ENCODE measurements at places on chromosomes 3 and 15.

- no peak for DNase-seq
These were observed 210.0 kb upstream of the TOPAZ1 start for GRCh38 chr3:44031387-44032380.

- no peak for DNase-seq
These were observed 41.9 kb downstream of the CCNL1 start for GRCh38 chr3:157117875-157118654.

DNA sequence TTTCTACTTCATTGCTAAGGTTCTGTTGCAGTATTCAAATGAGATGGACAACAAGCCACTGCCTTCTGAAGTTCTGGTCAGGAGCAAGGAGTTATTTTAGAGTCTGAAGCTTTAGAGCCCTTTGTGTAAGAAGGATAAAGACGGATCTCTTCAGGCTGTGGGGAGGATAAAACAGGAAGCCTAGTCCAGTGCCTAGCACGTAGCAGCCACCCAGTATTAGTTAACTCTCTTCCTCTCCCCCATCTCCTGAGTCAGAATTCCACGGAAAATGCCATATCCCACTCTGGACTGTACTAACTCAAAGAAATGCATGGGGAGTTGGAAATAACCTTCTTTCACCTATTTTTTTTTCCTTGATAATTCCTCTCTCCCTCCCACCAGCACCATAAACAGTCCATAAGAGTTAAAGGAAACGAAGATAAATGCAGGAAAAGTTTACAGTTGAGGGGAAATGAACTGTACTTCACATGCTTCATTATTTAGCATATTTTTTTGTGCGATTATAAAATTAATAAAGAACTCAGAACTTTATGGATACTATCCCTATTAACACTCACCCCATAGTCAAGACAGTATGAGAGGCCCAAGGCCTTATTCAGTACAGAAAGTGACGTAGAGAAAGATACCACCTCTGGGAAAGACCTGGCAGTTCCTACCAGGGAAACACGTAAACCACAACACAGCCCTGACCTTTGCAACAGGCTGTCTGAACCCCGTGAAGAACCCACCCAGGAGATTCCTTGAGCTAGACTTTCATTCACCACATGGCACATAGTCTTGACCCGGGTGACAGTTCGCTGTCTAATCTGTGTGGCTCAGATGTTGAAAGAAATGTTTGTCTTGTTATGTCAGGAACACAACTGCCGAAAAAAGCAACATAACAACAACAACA lies 9.2 kb downstream of the IGF2BP2 start:
- no peak for DNase-seq

- no peak for DNase-seq
These were observed 10.5 kb downstream of the GABRG3 start for GRCh38 chr15:26981492-26981891.

DNA sequence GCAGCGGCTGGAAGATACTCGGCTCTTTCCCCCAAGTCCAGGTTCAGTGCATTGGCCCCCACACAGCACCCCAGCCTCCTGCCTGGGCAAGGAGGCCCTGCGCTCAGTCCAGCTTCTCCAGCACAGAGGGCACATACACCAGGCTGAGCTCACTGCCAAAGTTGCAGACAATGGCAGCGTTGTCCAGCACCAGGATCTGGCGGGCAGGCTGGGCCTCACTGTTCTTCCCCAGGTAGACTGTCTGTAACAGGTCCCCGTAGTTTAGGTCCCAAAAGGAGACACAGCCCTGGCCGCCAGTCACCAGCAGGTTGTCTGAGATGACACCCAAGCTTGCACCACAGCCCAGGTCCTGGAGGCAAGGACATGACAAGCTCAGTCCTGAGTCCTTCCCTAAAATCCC lies 32.9 kb downstream of the PTPN23 start:
- DNase-seq = no peak
